ENCODE measurements at places on chromosomes 4 and X.

- DNase-seq: no peak
Observed at GRCh38 chr4:174537634-174538033, 15.3 kb upstream of the HPGD start.

DNA sequence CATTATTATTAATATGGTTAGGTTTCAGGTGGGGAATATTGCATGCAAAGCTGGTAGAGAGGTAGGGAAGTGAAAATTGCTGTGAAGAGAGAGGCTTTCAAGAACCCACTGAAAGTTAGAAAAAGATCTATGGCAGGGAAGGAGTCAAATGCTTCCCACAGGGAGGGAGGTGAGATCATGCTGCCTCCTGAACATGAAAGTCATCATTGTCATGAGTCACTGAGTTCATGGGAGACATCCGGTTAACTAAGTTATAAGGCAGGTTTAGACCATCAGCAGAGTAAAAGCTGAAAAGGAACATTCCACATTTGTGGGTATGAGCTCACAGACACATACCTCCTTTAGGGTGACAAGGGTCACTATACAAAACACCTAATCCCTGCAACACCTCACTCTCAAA is 16.2 kb downstream of the GATB start:
- DNase-seq: peak; percentile 42

- DNase-seq: no peak
Observed at GRCh38 chr4:18342847-18343246, 321.3 kb upstream of the LCORL start.

DNA sequence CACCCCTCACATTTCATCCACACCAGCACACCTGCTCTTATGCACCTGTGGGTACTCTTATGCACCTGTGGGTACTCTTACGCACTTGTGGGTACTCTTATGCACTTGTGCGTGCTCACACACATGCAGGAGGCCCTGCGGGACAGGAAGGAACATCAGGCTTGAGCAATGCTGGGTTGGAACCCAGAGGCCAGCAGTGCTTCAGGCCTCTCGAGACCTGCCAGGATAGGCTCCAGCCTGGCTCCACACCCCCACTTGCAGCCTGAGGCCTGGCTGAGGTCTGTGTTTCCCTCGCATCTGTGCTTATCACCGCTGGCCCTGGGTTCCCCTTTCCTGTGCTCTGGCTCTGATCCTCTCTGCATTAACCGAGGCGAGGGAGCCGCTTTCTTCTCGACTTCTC is 34.7 kb downstream of the SORCS2 start:
- no peak for DNase-seq

GRCh38 chr4:75714011-75714410 is 10.4 kb upstream of the USO1 start:
- no peak for DNase-seq

- no peak for DNase-seq
Observed at GRCh38 chrX:68936126-68936525, 107.3 kb downstream of the EFNB1 start.

Data from inflammatory macrophage treated with lipopolysaccharide for 4 hours (primary cell).